ENCODE measurements at places on chromosomes 4 and X. TPM values are rescaled to one million over a fixed set of nuclear protein-coding genes. Genes with fewer than 3 reads are reported as not detected.

The IQSEC2 gene
- total RNA-seq: 1.4 TPM

The RTL5 gene
- total RNA-seq: 2.8 TPM

DNA sequence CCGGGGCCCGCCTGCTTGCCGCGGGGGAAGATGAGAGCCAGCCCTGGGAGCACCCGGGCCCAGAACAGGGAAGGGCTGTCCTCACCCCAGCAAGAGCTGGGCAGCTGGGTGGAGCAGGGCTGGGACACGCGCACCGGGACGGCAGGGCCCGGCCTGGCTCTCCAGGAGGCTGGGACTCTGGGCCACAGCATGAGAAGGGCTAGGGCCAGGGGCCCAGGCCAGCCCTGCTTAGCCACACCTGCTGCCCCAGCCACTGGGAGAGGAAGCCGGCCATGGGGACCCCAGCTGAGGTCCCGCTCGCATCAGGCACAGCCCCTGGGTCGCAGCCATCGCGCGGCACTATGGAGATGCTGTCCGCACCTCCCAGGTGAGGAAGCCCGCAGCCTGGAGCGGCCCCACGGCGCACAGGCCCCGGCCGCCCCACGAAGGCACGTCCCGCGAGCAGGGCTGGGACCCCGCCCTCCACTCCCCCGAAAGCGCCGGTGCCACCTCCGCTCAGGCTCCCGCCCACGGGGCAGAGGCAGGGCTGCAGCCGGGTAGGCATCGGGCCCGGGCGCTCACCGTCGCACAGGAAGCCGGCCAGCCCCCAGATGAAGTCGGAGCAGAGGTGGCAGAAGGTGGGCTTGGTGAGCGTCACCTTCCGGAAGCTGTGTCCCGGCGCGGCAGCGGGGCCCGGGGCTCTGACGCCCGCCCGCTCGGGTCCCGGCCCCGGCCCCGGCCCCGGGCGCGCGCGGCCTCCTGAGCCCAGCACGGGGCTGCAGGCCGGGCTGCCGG, 531 bp downstream of the DGKQ start:
- DNase-seq: peak; percentile 63

- no peak for DNase-seq
Observed at GRCh38 chr4:101191302-101192098, 155.8 kb downstream of the PPP3CA start.

GRCh38 chr4:27152703-27153102, 292.1 kb downstream of the STIM2 start:
- DNase-seq: no peak

- DNase-seq: no peak
Observed at GRCh38 chr4:78297116-78297800, 240.1 kb downstream of the FRAS1 start.

The STATH gene
- total RNA-seq: not detected

- no peak for DNase-seq
Observed at GRCh38 chrX:107978707-107979307, 3.4 kb downstream of the TEX13B start.

DNA sequence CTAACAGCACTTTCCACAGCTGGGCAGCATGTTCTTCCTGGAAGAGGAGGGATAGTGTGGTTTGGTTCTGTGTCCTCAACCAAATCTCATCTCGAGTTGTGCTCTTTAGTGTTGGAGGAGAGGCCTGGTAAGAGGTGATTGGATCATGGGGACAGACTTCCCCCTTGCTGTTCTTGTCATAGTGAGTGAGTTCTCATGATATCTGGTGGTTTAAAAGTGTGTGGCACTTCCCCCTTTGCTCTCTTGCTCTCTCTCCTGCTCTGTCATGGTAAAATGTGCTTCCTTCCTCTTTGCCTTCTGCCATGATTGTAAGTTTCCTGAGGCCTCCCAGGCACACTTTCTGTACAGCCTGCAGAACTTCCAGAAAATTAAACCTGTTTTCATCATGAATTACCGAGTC, 133.7 kb upstream of the NDP start:
- no peak for DNase-seq

The LGI2 gene
- total RNA-seq: not detected

DNA sequence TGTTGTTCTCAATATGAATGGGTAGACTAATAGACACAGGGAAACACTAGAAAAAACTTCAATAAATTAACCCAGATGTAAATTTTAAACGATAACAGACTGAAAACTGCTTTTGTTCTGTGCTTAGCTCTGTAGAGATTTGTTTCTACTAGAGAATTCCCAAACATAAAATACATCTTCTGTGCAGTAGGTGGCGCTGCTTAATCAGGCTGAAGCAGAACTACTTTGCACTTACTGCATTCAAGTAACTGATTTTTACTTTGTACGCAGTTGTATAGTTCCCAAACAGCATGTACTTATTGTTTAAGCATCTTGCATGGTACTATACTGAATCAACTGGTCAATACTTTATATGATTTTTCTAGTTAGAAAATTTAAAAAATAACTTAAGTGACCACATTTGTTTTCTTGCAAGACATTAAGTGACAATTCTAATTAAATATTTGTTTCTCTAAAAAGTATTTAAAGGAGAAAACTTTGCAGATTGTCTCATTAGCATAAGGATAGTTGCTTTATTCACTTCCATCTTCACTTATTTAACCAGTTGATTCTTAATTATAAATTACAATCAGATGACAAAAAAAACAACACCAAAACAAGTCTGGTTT, 490.6 kb downstream of the IL15 start:
- peak; percentile 50 for DNase-seq

DNA sequence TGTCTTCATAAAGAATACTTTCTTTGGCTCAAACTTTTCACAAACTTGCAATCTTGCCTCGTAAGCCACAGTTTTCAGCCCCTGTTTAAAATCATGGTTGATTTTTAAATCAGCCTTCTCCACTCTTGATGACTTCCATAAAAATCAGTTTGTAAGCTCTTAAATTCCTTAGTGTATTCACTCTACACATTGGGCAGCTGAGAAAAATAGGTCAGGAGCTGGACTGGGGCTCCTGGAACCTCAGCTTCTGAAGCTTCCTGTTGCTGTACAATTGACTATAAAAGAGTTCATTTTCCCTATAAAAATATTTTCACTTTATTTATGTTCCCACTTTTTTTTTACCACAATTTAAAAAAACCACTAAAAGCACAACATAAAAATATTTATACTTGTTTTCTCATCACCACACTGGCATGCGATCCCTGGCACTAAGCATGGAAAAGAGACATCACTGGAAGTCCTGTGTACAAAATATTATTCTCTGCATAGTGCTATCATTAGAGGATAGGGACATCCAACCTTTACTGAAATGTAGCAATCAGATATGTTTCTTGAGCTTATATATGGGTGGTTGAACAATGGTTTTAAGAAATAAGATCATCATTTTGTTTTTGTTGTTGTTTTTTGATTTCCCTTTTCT, 345.7 kb downstream of the FBXO8 start:
- DNase-seq: no peak

The UCHL1 gene
- total RNA-seq: 1.6 TPM

DNA sequence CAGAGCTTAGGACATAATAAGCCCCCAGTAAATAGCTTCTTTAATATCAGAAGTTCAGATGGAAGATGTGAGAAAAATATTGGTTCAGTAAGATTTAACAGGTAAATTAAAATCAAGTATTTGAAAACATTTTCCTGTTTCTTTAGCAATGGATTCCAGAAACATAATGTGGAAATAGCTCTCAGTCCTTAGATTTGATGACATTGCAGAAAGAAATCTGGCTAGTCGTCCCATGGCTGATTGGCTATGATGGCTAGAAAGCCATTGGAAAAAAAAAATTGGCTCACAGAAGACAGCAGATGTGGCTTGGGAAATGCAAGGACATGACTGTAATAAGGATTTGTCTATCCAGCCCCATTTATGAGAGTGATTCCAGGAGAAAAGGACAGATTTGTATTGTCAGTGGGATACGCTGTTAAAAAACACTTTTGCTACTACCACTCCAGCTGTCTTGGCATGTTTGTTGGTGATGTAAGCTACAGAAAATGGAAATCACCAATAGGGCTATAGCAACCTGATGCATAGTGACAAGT, 78.3 kb downstream of the AR start:
- DNase-seq: no peak

The GABRA4 gene
- not detected for total RNA-seq

- no peak for DNase-seq
Observed at GRCh38 chr4:107800706-107801105, 24.0 kb upstream of the SGMS2 start.

DNA sequence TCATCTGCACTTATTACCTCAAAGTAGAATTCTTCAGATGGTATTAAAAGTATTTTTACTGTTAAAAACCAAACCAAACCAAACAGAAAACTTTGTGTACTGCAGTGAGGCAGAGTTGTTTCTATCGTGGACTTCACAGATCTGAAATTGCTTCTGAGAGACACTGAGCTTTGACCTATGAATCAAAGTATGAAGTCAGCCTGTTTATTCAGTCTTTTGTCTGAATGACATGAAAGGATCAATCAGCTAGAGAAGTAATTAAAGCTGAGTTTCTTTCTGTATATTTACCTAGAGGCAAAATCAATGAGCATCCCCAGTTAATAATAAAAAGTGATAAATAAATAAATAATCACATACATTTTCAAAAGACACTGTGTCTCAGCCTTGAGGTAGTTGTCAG, 2121.0 kb downstream of the PCDH7 start:
- no peak for DNase-seq

- DNase-seq: no peak
Observed at GRCh38 chr4:87555773-87556619, 26.8 kb upstream of the SPARCL1 start.

- no peak for DNase-seq
Observed at GRCh38 chr4:73194064-73194463, 64.5 kb downstream of the ANKRD17 start.

GRCh38 chr4:94570558-94570957, 118.8 kb downstream of the PDLIM5 start:
- no peak for DNase-seq

DNA sequence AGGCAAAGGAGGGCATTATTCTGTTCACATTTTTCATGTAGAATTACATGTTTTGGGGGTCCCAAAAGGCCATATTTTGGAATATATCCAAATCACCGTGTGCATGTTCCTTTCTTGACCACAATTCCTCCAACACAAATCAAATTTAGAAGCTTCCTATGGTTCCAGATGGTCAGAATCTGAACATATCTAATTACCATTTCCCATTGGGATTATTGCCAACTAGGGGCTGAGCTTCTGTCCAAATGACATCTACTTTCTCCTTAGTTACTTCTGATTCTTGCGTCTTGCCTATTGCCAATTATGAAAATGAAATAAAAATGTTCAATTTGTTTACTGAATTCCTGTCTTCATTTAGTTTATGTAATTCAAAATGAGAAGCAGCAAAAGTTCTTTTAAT, 163.7 kb downstream of the CPE start:
- DNase-seq: no peak

- no peak for DNase-seq
Observed at GRCh38 chr4:54588404-54588803, 69.4 kb upstream of the KIT start.

GRCh38 chr4:170794525-170794924, 704.8 kb upstream of the AADAT start:
- no peak for DNase-seq

- no peak for DNase-seq
Observed at GRCh38 chr4:54498661-54499111, 159.1 kb upstream of the KIT start.

- DNase-seq: no peak
Observed at GRCh38 chr4:120481756-120482155, 415.1 kb upstream of the MAD2L1 start.

- DNase-seq: no peak
Observed at GRCh38 chrX:13009273-13009672, 34.4 kb downstream of the TMSB4X start.

DNA sequence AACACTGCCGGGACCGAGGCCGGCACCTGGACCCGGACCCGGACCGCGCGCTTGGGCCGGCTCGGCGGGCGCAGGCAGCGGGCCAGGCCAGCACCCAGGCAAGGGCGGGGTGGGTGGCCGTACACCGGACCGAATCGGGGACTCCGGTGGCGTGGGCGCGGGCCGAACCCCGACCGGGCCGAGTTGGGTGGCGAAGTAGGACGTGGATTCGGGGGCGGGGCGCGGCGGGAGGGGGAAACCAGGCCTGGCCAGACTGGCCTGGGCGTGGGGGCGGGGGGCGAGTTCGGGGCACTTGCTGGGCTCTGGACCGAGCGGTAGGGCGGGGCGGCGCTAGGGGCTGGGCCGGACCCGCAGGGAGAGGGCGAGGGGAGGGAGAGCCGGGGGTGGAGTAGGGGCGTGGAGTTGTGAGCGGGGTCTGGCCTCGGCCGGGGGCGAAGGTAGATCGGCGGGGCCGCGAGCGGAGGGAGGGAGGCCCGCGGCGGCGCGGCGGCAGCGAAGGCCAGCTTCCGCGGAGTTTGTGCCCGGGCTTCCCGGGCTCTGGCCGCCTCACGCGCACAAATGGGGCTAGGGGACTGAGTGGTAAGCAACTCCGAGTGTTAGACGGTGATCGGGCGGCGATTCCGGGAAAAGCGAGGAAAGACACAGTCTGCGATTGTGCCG, 1.8 kb upstream of the BCORL1 start:
- no peak for DNase-seq

The NAP1L5 gene
- total RNA-seq: 1.2 TPM

The ARSH gene
- total RNA-seq: not detected

DNA sequence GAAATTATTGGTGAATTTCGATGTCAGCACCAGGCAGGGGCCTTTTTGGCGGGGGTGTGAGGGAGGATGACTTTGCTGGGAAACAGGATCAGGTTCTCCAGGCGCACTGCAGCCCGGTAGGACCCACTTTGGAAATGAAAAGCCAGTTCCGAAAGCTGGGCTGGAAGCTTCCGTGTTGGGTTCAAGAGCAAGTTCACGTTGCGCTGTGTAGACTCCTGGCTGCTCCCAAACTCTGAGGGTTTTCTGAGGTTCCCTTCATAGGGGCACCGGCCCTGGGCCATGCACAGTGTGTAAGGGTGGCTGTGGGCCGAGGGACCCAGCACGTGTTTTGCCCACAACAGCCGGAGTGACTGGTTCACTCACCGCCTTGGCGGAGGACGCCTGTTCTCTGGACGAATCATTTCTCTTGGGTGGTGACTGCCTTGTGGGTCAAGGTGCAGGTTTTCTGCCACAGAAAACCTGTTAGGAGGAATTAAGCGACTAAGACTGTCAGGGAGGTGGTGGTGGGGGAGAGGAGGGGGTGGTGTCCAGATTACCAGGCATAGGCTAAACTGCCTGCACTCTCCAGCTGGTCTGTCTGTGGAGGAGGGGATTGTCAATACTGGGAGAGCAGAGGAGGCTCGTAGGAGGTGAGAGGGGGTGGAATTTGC, 8.0 kb downstream of the SHOX start:
- no peak for DNase-seq

The CA5B gene
- total RNA-seq: 44.6 TPM

The NDUFB11 gene
- total RNA-seq: 57.8 TPM

The DGAT2L6 gene
- not detected for total RNA-seq

GRCh38 chrX:137194164-137194563, 160.4 kb upstream of the GPR101 start:
- DNase-seq: no peak

DNA sequence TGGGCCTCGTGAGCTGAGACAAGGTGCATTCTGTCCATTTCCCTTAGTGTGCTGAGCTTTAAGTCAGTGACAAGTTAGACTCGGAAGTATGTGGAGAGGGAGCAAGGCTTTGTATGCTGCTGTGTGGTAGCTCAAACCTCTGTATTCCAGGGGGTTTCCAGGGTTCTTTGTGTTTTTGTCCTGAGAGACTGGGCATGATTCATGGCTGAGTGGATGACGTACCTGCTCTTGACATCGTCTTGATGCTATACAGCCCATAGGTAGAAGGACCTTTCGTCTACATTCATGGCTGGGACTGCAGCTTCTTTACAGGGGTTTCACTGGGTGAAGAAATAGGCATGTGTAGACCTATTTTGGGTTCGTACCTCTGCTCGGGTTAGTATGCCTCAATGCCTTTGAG, 162.7 kb upstream of the WDR1 start:
- no peak for DNase-seq

GRCh38 chr4:120709991-120710390, 212.5 kb downstream of the PRDM5 start:
- no peak for DNase-seq

The KCTD8 gene
- total RNA-seq: not detected

Measured in T-cell (primary cell).